ENCODE measurements at places on chromosomes 13 and 19. TPM values are rescaled to one million over a fixed set of nuclear protein-coding genes. Genes with fewer than 3 reads are reported as not detected.

Gene AP1M1
- total RNA-seq, result 32.9 TPM

Gene SULT2A1
- total RNA-seq, result 0.32 TPM

Gene RYR1
- total RNA-seq, result 1.6 TPM

Gene ZNF426
- total RNA-seq, result 29.9 TPM
